ENCODE measurements at places on chromosomes 6 and 20. TPM values are rescaled to one million over a fixed set of nuclear protein-coding genes. Genes with fewer than 3 reads are reported as not detected.

- DNase-seq: no peak
Measured at GRCh38 chr20:13140201-13140600, 80.9 kb upstream of the ISM1 start.

DNA sequence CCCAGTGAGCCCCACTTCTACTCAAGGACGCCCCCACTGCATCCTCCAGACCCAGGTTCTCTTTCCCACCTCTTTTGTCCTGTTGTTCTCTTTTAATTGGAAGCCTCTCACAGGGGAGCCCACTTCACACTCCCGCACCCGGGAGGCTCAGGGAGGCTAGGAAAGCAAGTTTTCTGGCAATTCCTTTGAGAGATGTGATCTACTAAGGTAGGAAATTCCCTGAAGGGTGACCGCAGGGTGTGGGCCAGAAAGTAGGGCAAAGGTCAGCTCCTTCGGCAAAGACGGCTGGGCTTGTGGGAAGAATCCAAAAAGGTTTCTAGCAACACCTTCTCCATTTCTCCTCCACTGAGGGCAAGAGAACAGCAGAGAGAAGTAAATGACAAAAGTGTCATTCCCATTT, 98.1 kb upstream of the PTPN1 start:
- DNase-seq: no peak

GRCh38 chr6:116697480-116697879, 16.5 kb downstream of the KPNA5 start:
- no peak for DNase-seq

DNA sequence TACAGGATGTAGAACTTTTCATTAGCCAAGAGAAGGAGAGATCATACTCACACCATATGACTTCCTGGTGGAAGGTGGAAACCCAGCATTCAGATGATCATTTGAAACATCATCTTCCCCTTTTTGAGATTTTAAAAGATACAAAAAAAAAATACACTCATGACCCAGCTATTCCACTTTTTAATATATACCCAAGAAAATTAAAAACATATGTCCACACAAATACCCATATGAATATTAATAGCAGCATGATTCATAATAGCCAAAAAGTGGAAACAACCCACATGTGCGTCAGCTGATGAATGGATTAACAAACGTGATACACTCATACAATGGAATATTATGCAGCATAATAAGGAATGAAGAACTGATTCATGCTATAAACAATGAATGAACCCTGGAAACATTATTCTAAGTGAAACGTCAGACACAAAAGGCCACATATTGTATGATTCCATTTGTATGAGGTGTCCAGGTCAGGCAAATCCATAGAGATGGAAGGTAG, 130.0 kb upstream of the SGK1 start:
- DNase-seq: no peak

Gene TP53TG5
- not detected for total RNA-seq

DNA sequence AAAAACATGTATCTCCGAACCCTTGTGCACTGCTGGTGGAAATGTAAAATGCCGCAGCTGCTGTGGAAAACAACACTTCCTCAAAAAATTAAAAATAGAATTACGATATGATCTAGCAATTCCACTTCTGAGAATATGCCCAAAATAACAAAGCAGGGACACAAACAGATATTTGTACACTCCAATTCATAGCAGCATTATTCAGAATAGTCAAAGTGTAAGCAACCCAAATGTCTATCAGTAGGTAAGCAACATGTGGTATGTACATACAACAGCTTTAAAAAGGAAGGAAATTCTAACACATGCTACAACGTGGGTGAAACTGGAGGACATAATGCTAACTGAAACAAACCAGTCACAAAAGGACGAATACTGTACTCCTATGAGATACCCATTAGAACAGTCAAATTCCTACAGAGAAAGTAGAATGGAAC, 5.7 kb upstream of the RAB5IF start:
- DNase-seq: no peak

- DNase-seq: no peak
Measured at GRCh38 chr6:105257340-105257739, 77.5 kb upstream of the POPDC3 start.

GRCh38 chr20:14792915-14793314, 455.5 kb upstream of the FLRT3 start:
- no peak for DNase-seq

- peak; percentile 31 for DNase-seq
Measured at GRCh38 chr6:31888276-31889258, 8.9 kb downstream of the EHMT2 start.

DNA sequence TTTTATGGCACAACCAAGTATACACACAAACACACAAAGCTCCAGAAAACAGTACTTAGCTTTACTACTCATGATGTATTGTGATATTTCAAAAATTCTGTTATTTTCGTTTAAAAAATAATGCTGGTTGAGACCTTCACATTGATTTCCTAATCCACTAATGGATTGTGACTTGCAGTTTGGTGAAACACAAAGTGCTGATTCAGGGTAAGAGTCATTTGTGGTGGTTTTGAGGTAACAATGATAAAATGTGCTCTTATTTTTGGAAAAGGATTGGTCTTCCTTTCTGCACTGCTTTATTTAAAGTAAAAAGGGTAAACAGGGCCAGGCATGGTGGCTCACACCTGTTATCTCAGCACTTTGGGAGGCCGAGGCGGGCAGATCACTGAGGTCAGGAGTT, 1.9 kb downstream of the AAR2 start:
- DNase-seq: no peak

GRCh38 chr6:71400852-71401251, 112.2 kb downstream of the OGFRL1 start:
- DNase-seq: no peak

Gene SMAP1
- total RNA-seq: 43.3 TPM

Gene PCNA
- total RNA-seq: 52.4 TPM

- no peak for DNase-seq
Measured at GRCh38 chr6:156391061-156391672, 386.0 kb upstream of the ARID1B start.

DNA sequence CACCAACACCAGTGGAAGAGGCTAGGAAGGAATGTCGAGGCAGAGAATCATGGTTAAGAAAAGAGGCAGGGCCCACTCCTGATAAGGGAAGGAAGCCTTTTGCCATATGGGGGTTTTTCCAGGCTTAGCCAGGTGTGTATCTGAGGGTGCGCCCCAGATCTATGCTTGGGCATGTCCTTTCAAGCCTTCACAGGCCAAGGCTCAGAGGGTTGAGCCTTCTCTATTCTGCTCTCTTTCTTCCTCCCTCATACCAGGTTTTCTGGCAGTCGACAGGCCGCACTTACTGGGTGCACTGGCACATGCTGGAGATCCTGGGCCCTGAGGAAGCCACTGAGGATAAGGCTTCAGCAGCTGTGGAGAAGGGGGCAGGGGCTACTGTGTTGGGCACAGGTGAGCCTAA, 4.7 kb downstream of the CUL9 start:
- no peak for DNase-seq

GRCh38 chr6:3046295-3046694, 22.0 kb upstream of the RIPK1 start:
- no peak for DNase-seq

- no peak for DNase-seq
Measured at GRCh38 chr20:61220131-61220530, 31.9 kb upstream of the CDH4 start.

GRCh38 chr6:52284131-52284459, 447 bp downstream of the MCM3 start:
- DNase-seq: no peak

- no peak for DNase-seq
Measured at GRCh38 chr6:142409794-142410193, 108.0 kb downstream of the ADGRG6 start.

- DNase-seq: no peak
Measured at GRCh38 chr6:3844097-3844463, 5.1 kb upstream of the FAM50B start.

GRCh38 chr20:13856354-13856753, 71.5 kb downstream of the NDUFAF5 start:
- DNase-seq: no peak

Gene CALHM6
- total RNA-seq: 2.8 TPM

DNA sequence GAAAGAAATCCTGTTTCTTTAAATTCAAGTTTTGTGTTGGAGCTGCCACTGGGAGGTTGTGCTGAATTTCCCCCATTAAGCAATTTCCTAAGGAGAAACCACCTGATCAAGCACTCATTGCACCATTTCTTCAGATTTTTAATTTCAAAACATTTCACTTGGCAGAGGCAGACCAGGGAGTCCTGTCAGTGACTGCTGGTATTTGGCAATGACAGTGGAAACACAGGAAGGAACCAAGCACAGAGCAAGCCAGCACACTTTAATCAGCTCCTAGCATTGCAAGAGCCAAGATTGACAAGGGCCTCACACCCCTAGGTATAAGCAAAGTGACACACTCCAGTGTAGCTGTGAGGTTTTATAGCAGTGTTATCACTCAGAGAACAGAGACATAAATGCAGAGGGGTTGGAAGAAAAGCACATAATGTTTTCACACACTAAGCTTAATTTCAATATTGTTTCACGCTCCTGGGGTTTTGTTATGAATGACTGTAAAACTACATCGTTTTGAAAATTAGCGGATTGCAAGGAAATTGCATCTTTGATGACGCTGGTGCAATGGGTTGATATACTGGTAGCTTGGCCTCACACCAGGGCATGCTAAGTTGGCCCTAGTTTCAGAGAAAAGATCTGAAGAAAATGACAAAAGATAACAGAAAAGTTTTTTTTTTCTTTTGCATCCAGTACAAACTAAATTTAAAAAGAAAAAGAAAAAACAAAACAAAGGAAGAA, 768.4 kb downstream of the TFAP2A start:
- peak; percentile 1 for DNase-seq

Gene SERINC1
- total RNA-seq: 345 TPM

GRCh38 chr6:9896806-9897205, 518.1 kb downstream of the TFAP2A start:
- DNase-seq: no peak

Gene CRISP3
- total RNA-seq: not detected

DNA sequence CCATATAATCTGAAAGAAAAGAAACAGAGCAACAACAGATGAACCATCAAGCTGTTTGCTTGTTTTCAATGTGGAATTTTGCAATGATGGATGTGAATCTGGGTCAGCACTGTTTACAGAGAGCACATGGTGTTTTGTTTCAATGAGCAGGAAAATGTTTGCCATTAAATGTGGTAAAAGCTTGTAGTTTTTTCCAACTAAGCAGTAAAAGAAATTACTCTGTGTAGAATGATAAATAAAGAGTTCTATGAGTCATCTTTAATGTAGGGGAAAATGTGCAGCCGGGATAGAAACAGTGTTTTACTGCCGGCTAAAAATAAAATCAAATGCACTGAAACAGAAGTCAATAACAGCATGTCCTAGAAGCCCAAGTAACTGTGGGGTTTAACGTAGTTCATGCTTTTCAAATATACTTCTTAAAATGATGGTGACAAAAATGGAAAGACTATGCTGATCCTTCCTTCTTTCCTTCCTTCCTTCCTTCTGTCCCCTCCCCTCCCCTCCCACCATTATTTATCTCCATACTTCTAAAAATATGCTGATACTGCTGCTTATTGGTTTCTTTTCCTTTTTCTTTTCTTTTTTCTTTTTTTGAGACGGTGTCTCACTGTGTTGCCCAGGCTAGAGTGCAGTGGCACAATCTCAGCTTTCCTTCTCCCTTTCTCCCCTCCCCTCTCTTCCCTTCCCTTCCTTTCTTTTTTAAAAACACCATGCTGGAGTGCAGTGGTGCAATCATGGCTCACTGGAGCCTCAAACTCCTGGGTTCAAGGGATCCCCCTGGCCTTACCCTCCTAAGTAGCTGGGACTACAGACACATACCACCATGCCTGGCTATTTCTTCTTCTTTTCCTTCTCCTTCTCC, 6.3 kb upstream of the NAA20 start:
- DNase-seq: peak; percentile 62

DNA sequence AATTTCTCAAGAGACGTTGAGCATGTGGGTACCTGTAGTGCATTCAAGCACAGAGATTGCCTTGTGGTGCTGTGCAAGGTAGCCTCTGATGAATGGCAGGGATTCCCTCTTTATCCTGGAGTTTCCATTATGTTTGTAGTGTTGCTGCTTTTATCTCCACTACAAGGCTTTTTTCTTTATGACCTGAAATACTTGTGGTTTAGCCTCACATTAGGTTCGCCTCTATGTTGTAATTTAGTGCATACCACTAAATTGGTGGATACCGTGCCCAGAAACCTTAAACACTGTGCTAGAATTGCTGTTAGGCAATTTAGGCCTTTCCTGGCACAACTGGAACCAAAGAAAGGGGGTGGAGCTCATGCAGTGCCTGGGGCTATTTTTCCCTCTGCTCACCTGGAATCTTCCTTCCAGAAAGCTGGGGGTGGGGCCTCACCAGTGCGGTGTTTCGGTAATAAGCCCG, 76.8 kb downstream of the NCOA7 start:
- DNase-seq: no peak

Gene BMP2
- 11.4 TPM for total RNA-seq

Gene HDGFL1
- not detected for total RNA-seq
